ENCODE measurements at places on chromosomes 11 and 22.
A peak's percentile ranks its signal among the peaks of the same experiment; 100 is the strongest.

- DNase-seq, result no peak
Measured at GRCh38 chr11:17197431-17197898, 10.3 kb downstream of the PIK3C2A start.

DNA sequence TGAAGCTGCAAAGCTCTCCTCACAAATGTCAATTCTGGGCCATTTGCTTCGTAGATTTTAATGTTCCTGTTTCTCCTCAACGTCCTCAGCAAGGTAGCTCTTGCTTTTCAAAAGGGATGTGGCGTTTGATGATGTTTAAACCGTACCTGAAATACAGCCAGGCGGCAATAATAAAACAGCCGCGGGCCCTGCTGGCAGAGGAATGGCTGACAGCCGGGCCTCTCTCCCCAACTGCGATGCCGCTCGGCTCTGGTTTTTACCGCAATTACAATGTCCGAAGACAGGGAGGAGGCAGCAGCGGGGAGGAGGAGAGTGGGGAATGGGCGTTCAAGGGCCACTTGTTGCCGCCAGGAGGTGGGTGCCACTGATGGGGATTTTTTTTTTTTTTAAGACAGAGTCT lies 27.5 kb downstream of the MACROD1 start:
- DNase-seq, result no peak

- no peak for DNase-seq
Measured at GRCh38 chr22:44051358-44051757, 27.3 kb downstream of the PARVB start.

GRCh38 chr22:46069521-46070214 lies 80.7 kb upstream of the PPARA start:
- DNase-seq, result peak; percentile 73

DNA sequence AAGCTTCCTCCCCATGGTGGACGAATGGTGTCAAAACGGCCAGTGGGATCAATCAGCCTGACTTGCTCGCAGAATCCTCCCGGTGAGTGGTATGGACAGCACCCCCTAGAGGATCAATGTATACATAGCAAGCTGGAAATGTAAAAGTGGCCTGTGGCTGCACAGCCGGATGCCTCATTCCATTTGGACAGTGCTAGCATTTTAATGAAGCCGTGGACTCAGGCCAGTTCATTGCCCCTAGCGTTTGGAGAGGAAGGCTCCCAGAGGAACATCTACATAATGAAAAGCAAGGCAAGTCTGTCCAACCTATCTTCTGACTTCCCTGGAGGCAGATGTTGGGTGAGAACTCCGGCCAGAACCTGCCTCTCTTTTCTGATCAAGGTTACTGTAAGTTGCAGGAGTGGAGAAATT lies 942.3 kb downstream of the NTM start:
- DNase-seq, result no peak

GRCh38 chr11:112588252-112588694 lies 327.6 kb upstream of the PLET1 start:
- peak; percentile 56 for DNase-seq

DNA sequence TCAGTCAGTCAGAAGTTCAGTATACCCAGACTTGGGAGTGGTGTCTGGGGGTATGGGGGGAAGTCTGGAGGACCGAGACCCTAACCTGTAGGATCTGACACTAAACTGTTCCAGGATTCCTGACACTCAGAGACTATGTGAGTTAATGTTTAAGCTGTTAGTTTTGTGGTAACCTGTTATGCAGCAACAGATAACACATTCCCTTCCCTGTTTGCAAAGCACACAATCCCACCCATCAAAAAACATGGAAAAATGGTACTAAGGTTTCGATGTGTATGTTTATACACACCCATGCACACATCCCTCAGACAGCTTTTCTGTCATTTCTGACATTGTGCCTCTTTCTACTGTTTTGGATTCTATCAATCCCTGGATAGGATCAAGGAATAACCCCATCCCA lies 27.6 kb downstream of the ZNF280B start:
- no peak for DNase-seq

GRCh38 chr22:20312396-20313191 lies 7.3 kb downstream of the DGCR6L start:
- no peak for DNase-seq

- no peak for DNase-seq
Measured at GRCh38 chr11:85316967-85317366, 310.2 kb downstream of the DLG2 start.

- DNase-seq, result no peak
Measured at GRCh38 chr22:39966470-39966869, 6.3 kb downstream of the TMA7B start.

Data from activated CD4-positive, alpha-beta T cell treated with anti-CD3 and anti-CD28 coated beads for 48 hours (primary cell).